A549 treated with Mapracorat at 1 μM for 4 hours (cell line): ENCODE measurements at places on chromosomes 3 and 15. TPM values are rescaled to one million over a fixed set of nuclear protein-coding genes. Genes with fewer than 3 reads are reported as not detected.

TRPC1 gene
- 4.7 to 7.8 TPM (median 7.7 TPM) in 5 replicates for total RNA-seq

DUOXA2 gene
- not detected in 5 replicates for total RNA-seq

PLEKHO2 gene
- total RNA-seq, result 5.4 to 6.4 TPM (median 6.0 TPM) in 5 replicates

DUOX2 gene
- total RNA-seq, result 0.02 to 0.06 TPM (median 0.03 TPM) in 4 of 5 replicates, not detected in the other

NOP10 gene
- total RNA-seq, result 524 to 603 TPM (median 535 TPM) in 5 replicates

MAP1A gene
- total RNA-seq, result 0.57 to 0.66 TPM (median 0.64 TPM) in 5 replicates

CHRFAM7A gene
- total RNA-seq, result 4.6 to 8.9 TPM (median 7.4 TPM) in 5 replicates

CCDC191 gene
- 1.5 to 2.1 TPM (median 1.5 TPM) in 5 replicates for total RNA-seq

CCDC80 gene
- total RNA-seq, result 35.4 to 71.1 TPM (median 52.7 TPM) in 5 replicates

PEX5L gene
- total RNA-seq, result not detected in 5 replicates

KLHL25 gene
- 5.0 to 7.6 TPM (median 6.7 TPM) in 5 replicates for total RNA-seq

POC1A gene
- 14.6 to 19.0 TPM (median 17.5 TPM) in 5 replicates for total RNA-seq

EXD1 gene
- not detected in 5 replicates for total RNA-seq

ADAMTSL3 gene
- 0.19 to 0.67 TPM (median 0.35 TPM) in 5 replicates for total RNA-seq

TRAT1 gene
- total RNA-seq, result not detected in 5 replicates

DLL4 gene
- 1.1 to 2.0 TPM (median 1.8 TPM) in 5 replicates for total RNA-seq

ECE2 gene
- not detected in 5 replicates for total RNA-seq

VEPH1 gene
- 0.24 to 0.37 TPM (median 0.32 TPM) in 4 of 5 replicates, not detected in the other for total RNA-seq

MAGI1 gene
- total RNA-seq, result 2.9 to 4.6 TPM (median 3.5 TPM) in 5 replicates

IQGAP1 gene
- 152 to 258 TPM (median 170 TPM) in 5 replicates for total RNA-seq

ACKR4 gene
- not detected in 5 replicates for total RNA-seq

SPINT1 gene
- total RNA-seq, result 0.59 to 1.2 TPM (median 0.91 TPM) in 5 replicates

CKMT1A gene
- 2.0 to 3.5 TPM (median 2.7 TPM) in 5 replicates for total RNA-seq

C3orf85 gene
- not detected in 5 replicates for total RNA-seq

CCR9 gene
- total RNA-seq, result not detected in 5 replicates

ALG1L2 gene
- total RNA-seq, result not detected in 5 replicates

IL17RD gene
- 0.54 to 1.4 TPM (median 1.1 TPM) in 5 replicates for total RNA-seq

GOLGA8S gene
- total RNA-seq, result 0.10 to 0.23 TPM (median 0.18 TPM) in 5 replicates

SCAANT1 gene
- total RNA-seq, result 1.7 TPM in 1 of 5 replicates, not detected in the others

GUCA1C gene
- not detected in 5 replicates for total RNA-seq

SERPINI2 gene
- total RNA-seq, result not detected in 5 replicates

RNU6-1 gene
- not detected in 5 replicates for total RNA-seq

PTX3 gene
- 0.70 to 1.4 TPM (median 1.0 TPM) in 5 replicates for total RNA-seq

ROPN1B gene
- total RNA-seq, result not detected in 5 replicates

ANKUB1 gene
- not detected in 5 replicates for total RNA-seq

CEP19 gene
- total RNA-seq, result 2.1 to 2.7 TPM (median 2.6 TPM) in 5 replicates

RARRES1 gene
- 7.7 to 11.7 TPM (median 11.2 TPM) in 5 replicates for total RNA-seq

COL6A6 gene
- not detected in 5 replicates for total RNA-seq

CORO2B gene
- total RNA-seq, result 3.0 to 4.1 TPM (median 3.2 TPM) in 5 replicates

LRRC34 gene
- not detected in 5 replicates for total RNA-seq

MUSTN1 gene
- 0.28 TPM in 1 of 5 replicates, not detected in the others for total RNA-seq

SCAMP5 gene
- 10.3 to 14.6 TPM (median 12.4 TPM) in 5 replicates for total RNA-seq

PLSCR4 gene
- total RNA-seq, result 5.3 to 9.0 TPM (median 7.3 TPM) in 5 replicates

TGM5 gene
- total RNA-seq, result not detected in 5 replicates

SLC6A11 gene
- 0.03 to 0.14 TPM (median 0.08 TPM) in 5 replicates for total RNA-seq

SKOR1 gene
- 0.04 to 0.07 TPM (median 0.05 TPM) in 3 of 5 replicates, not detected in the others for total RNA-seq

RLBP1 gene
- not detected in 5 replicates for total RNA-seq

RARB gene
- 5.5 to 10.9 TPM (median 8.3 TPM) in 5 replicates for total RNA-seq

ACOX2 gene
- total RNA-seq, result 5.9 to 9.8 TPM (median 7.6 TPM) in 5 replicates

KBTBD13 gene
- total RNA-seq, result not detected in 5 replicates

MOBP gene
- 0.04 to 0.16 TPM (median 0.07 TPM) in 5 replicates for total RNA-seq

HTR3E gene
- not detected in 5 replicates for total RNA-seq

GMPPB gene
- 14.4 to 20.6 TPM (median 19.5 TPM) in 5 replicates for total RNA-seq

LIPH gene
- total RNA-seq, result 4.9 to 5.9 TPM (median 5.5 TPM) in 5 replicates

ISLR2 gene
- 0.11 to 0.27 TPM (median 0.17 TPM) in 4 of 5 replicates, not detected in the other for total RNA-seq
